ENCODE measurements at places on chromosomes 4 and X.

GRCh38 chrX:49627086-49627777, 28.4 kb downstream of the GAGE1 start:
- no peak for DNase-seq

DNA sequence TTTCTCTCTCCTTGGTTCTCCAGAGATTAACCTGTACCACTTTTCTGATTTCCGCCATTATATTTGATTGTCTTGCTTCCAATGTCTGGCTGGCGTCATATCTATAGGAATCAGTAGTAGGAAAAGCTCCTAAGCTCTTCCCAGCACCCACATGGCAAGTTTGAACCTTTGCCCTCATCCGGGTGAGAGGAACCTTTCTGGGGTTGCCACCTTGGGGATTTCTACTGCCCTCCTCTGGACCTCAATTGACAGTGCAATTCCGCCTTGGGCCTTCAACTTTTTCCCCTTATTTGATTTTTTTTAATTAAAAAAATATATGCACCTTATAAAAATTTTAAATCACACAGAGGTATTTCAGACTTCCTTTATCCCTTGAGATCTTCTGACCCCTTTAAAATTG, 2.0 kb upstream of the CXorf66 start:
- DNase-seq = no peak

- DNase-seq = no peak
Observed at GRCh38 chr4:121800638-121800960, 524 bp upstream of the EXOSC9 start.

GRCh38 chr4:61924131-61924530, 724.0 kb downstream of the ADGRL3 start:
- no peak for DNase-seq

GRCh38 chrX:70138622-70139021, 5.4 kb downstream of the IGBP1 start:
- DNase-seq = no peak

DNA sequence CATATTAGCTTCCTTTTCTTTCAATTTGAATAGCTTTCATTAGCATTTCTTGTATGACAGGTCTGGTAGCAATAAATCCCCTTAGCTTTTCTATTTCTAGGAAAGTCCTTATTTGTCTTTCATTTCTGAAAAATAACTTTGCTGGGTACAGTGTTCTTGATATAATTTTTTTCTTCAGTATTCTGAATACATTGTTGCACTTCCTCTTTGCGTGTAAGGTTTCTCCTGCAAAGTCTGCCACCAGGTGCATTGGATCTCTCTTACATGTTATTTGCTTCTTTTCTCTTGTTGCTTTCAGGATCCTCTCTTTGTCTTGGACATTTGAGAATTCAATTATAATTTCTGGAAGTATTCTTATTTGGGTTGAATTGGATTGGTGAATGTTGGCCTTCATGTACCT, 663.7 kb downstream of the GRXCR1 start:
- no peak for DNase-seq

DNA sequence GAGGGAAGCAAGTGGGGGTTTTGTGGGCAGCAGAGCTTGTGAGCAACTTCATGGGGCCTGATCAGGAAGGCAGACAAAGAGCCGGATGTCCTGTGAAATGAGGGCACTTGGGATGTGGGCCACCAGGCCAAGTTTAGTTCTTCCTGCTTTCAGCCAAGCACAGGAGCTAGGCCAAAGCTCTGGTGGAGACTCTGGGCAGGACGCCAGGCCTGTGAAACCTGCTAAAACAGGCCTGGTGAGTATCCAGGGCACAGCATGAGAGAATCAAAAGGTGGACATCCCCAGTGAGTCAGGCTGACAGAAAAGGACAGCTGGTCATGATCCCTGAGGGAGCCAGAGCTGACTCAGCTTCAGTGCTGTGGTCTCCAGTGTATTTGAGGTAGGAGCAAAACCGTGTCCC, 95.7 kb downstream of the NPNT start:
- peak; percentile 79 for DNase-seq

DNA sequence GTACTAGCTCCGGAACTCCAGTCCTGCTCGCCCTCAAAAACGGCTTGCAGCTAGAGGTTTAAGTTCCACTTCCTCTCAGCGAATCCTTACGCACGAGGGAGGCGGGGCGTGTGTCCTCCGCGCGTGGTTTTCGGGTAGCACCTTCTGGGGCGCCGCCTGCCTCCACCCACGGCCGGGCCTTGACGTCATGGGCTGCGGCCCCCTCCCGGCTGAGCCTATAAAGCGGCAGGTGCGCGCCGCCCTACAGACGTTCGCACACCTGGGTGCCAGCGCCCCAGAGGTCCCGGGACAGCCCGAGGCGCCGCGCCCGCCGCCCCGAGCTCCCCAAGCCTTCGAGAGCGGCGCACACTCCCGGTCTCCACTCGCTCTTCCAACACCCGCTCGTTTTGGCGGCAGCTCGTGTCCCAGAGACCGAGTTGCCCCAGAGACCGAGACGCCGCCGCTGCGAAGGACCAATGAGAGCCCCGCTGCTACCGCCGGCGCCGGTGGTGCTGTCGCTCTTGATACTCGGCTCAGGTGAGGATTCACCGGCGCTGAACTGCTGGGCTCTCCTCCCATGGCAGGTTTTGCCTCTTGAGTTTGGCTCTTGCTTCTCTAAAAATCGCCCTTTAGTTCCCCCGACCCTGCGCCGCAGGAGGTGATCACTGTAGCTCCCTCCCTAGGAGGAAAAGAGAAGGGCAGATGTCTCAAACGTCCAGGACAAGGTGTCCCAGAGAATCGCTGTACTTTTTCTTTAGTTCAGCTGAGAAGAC, at the start of gene AREG:
AREG (plus strand) TSS at position 246 of the 752 bp plus-strand sequence; CDS start at position 456, 210 bp downstream.
- peak; percentile 90 for DNase-seq

- DNase-seq = no peak
Observed at GRCh38 chrX:46572340-46572936, 1.1 kb upstream of the CHST7 start.

- no peak for DNase-seq
Observed at GRCh38 chr4:89196056-89196674, 84.8 kb downstream of the TIGD2 start.

DNA sequence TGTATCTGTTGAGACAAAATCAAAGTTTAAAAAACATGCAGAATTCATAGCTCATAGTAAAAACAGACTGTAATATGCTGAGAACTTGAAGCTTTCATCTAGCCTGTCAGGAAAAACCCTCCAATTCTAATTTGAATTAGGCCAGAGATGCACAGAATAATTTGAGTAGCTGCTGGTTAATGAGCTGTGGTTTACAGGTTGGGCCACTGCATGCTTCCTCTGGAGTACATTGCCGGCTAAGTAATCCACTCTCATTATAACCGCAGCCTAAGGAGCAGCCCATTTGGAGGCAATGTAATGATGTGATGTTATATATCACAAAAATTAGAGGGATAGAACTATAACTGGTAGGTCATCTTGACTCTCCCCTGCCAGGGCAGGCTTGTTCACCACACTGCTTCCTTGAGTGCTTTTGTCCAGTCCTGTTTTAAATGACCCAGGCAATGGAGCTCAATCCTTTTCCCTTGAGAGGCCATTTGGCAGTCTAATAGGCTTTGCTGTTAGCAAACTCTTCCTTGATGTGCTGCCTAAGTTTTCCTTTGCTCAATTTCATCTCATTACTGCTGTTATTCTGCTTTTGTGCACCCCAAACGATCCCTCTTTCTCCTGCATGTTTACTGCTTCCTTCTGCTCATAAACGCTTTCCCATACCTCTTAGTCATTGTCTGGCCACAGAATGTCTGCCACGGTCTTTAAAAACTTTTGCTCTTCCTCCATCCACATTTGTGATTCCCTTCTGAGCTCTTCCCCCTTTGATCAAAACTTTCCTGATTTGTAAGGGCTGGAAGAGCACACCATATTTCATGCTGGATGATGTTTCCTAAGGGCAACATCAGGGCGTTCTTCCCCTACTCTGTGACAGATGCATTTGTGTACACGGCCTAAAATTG, 230.9 kb downstream of the C4orf33 start:
- no peak for DNase-seq

GRCh38 chrX:153945956-153946943, 1.8 kb upstream of the RENBP start:
- DNase-seq = no peak

DNA sequence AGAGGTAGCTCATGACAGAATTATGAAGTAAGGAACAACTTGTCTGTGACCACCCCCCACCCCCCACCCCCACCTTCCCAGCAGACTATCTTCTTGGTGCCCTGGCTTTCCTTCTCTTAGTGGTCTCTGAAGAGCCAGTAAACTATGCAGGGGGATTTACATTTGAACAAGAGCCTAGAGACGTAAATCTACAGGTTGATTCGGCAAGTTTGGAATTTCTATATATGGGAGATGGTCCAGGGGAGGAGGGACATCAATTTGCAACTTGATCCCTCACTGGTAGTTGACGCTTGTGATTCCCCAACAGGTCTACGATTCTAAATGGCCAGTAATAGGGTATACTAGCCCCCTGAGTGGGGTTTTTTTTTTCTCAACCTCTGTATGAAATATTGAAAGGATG, 36.7 kb downstream of the IL13RA1 start:
- no peak for DNase-seq

GRCh38 chr4:128831531-128832242, 22.2 kb downstream of the JADE1 start:
- DNase-seq = no peak

DNA sequence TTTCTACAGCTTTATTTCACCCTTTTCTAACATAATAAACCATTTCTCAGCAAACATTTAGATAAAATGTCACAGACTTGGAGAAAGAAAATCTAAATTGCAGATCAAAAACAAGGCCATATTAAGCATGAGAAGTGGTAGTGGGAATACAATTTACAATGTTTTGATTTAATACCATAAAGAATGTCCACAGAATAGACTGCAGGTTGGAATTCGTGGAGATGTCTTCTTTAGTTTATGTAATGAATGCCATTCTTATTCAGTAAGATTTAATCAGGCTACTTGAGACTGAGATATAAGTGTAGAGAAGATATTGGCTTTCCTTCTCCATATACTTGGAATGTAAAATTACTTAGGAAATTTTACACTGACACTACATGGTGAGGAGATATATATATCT, 91.9 kb upstream of the ZFP42 start:
- no peak for DNase-seq

DNA sequence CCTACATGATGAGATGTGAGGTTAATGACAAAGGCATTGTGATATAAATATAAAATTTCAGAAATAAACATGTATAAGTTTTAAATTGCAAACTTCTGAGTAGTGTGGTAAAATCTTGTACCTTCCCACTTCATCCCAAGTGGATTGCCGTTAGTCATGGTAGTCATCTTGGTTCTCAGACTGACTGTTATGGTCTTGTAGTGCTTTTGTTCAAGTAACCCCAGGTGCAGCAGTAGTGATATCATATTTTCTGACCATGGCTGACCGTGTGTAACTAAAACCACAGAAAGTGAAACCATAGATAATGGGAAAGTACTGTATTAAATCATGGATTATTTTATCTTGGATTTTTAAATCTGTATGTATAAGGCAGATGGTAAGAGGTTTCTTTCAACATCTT, 74.8 kb upstream of the SLIT2 start:
- no peak for DNase-seq

DNA sequence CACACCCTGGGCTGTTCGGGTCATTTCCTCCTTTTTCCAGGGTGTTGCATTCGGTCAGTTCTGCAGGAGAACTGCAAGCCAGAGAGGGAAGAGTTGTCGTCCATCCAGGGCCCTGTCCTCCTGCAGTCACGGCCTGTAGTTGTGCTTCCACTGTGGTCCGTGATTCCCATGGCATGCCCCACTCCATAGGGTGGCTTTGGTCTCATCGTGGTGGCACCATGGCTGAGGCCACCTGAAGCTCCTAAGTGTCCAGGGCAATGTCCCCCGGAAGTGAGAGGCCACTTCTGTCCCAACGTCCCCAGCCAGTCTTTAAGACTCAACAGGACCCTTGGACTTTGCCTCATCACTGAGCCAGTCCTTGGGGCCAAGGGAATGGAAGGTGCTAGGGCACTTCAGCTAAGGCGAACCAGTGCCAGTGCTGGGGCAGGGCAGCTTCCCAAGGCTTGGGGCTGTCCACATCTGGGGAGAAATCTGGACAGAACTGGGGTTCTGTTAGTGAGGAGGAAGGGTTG, 83.7 kb downstream of the HTRA3 start:
- DNase-seq = no peak

DNA sequence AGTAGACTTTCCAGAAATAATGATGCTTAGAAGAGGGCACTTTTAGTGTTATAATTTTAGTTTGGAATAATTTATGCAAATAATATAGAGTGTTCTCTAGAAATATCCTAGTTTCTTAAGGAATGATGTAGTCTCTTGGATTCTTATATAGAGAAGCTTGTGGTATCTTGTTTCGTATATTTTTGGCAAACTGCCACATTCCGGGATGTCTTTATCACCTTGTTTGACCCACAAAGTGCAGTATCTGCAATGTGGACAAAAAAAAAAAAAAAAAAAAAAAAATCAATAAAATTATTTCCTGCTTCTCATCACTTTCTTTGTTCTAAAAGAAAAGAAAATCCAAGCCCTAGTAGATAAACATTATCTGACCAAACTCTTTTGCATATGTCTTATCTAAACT, 1577.7 kb upstream of the TENM3 start:
- DNase-seq = peak; percentile 36

GRCh38 chrX:30714138-30714537, 60.9 kb downstream of the GK start:
- DNase-seq = no peak

DNA sequence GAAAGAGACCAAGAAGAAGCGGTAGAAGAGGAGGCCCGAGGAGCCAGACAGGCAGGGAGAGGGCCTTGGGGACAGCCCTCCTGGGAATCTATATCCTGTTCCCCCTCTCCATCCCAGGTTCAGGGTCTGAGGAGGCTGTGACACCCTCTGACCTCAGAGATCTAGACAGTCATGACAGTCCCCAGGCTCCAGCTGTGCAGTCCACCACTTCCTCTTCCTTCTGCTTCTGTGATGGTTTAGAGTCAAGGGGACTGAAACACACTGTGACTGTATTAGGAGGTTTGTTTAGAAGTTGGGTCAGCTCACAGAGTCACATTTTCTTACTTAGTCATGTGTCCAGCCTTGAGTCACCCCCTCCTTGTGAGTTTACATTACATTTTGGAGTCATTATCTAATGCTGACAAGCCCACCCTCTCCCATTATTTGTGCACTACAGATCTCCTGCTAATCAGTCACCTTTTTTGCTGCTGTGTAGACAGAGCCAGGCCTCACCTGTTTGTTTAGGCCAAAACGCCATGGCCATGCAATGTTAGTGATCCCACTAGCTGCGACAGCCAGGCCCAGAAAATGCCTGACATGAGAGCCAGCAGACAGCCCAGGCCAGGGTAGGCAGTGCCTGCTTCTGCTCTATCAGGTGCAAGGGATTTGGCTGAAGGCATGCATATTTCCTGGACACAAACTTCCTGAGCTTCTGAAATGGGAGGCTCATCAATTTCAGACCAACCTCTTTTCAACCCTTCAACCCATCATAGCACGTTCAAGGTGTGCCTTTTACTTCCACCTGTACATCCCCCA, 26.0 kb downstream of the MANBA start:
- no peak for DNase-seq

- DNase-seq = peak; percentile 21
Observed at GRCh38 chrX:113384628-113385027, 544.0 kb upstream of the AMOT start.

GRCh38 chr4:39043861-39044363, 11.7 kb upstream of the TMEM156 start:
- no peak for DNase-seq

GRCh38 chrX:9356846-9357245, 108.0 kb upstream of the TBL1X start:
- no peak for DNase-seq
